ENCODE measurements at places on chromosomes 5 and 9. TPM values are rescaled to one million over a fixed set of nuclear protein-coding genes. Genes with fewer than 3 reads are reported as not detected.

The EIF4EBP3 gene
- 4.5 TPM for total RNA-seq

The C5orf52 gene
- total RNA-seq, result not detected

The GMCL2 gene
- total RNA-seq, result under 0.01 TPM

The ROR2 gene
- 4.5 TPM for total RNA-seq

The BARHL1 gene
- not detected for total RNA-seq

The C5orf58 gene
- not detected for total RNA-seq

The LTC4S gene
- 2.7 TPM for total RNA-seq

The SLC6A3 gene
- total RNA-seq, result 0.33 TPM

The TSSK1B gene
- 0.05 TPM for total RNA-seq

The CCNO gene
- total RNA-seq, result 0.14 TPM

The CAAP1 gene
- 28.2 TPM for total RNA-seq

DNA sequence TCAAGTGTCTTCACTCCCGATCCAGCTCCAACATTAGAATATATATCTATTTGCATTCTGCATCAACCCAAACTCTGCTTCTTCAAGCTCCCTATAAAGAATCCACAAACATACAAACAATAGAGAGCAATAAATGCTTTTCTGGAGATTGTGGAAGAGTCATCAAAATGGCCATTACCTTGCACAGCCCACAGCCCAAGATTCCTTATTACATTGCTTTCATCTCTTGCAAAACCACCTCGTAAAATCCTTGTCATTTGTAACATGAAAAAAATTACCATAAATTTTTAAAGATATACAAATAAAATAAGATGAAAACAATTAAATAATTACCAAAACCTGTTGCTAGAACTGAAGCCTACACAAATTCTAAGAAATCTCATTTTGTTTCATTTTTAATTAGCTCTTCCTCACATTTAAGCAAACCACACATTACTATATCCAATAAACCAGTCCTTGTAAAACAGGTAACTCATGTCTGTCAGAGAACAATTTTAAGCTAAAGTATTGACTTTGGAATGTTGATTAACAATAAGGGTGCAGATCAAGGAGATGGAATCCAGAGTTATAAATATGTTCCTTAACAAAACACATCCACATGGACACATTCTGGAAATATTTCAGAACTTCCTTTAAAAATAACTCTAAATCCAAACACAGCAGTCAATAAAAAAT, 7.1 kb downstream of the SPINK9 start:
- no peak for DNase-seq

DNA sequence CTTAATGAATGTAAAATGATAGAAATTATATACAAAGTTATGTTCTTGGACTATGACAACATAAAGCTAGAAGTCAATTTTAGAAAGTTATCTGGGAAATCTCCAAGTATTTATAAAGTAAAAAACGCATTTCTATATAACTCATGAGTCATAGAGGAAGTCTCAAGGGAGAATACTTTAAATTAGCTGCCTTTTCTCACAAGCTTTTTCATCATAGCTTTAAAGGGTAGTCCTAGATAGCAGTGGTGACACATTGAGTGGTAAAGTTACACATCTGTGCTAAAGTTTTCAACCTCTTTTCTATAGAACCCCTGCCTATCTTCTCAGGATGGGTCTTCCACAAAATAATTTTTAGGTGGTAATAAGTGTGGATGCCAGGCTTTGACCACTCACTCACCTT, 598.3 kb upstream of the FAM174A start:
- no peak for DNase-seq

GRCh38 chr9:108603141-108603540, 252.6 kb downstream of the ACTL7B start:
- peak; percentile 36 for DNase-seq

- no peak for DNase-seq
These were observed at the start of gene FBXL7 for GRCh38 chr5:15499528-15500324. Gene FBXL7 (plus strand): TSS chr5:15500180.

- DNase-seq, result no peak
These were observed 162.1 kb downstream of the TRPM3 start for GRCh38 chr9:70959366-70959765.

- no peak for DNase-seq
These were observed 354.8 kb downstream of the PDE4D start for GRCh38 chr5:59538750-59539121.

- DNase-seq, result no peak
These were observed 44.8 kb downstream of the MEGF10 start for GRCh38 chr5:127335381-127335780.

DNA sequence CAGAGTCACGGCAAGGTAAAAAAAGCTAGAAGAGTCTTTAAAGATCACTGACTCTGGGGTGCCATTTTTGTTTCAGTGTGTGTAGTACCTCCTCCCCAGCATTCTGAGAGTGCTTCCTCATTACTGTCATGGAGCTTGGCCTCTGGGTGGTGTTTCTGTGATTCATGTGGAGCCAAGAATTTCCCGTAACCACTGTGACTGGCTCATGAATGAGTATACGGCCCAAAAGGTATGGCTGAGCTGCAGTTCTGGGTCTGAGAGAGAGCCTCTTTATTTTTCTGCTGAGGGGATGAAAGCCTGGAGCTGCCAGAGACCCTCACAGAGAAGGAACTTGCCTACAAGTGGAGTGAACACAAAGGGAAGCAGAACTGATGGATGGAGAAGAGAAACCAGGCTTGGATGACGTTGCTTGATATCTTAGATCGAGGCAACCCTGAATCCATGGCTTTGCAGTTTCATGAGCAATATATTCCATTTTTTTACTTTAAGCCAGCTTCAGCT, 85.6 kb downstream of the PTTG1 start:
- DNase-seq, result no peak

DNA sequence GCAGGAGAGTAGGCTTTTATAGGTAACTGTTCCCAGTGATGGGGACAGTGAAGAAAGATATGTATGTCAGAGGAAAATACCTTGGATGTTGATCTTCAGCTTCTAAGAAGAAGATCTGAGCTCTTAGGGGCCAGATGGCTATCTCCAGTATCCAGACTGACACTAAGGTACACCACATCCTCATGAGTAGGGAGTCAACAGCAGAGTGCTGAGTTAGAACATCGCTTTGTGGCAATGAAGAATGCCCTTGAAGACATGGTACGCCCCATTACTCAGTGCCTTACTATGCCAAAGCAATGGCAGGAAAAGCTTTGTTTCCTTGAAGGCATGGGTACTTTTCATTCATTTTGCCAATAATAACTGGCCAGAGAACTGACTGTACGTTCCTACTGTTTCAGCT, 263.7 kb downstream of the CEMIP2 start:
- no peak for DNase-seq

DNA sequence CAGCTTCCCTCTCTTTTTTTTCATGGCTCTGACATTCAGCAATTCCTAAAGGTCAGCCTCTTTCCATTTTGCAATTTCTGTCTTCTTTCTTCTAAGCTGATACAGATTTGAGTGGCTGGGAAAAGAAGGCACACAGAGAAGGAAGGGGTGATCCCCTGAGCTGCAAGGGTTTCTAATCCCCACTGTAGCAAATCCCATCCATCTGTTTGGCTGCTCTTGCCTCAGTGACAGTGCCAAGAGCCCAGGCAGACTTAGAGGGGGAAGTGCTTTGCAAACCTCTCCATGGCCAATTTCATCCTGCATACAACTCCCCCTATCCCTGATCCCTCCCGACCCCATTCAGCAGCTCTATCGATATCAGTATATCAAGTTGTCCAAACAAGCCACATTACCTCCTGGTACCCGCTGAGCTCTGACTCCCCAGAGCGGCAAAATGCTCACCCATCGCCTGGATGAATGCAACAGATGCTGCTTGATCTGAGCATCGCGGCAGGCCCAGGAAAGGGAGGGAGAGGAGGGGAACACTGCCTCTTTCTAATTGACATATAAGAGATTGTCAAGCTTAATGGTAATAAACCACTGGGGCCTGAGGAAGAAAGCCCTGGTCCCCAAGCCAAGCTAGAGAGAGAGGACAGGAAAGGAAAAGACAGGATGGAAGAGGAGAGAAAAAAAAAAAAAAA, 268.9 kb downstream of the ASTN2 start:
- DNase-seq, result no peak

GRCh38 chr5:179875741-179876609, 17.4 kb upstream of the MRNIP start:
- no peak for DNase-seq

DNA sequence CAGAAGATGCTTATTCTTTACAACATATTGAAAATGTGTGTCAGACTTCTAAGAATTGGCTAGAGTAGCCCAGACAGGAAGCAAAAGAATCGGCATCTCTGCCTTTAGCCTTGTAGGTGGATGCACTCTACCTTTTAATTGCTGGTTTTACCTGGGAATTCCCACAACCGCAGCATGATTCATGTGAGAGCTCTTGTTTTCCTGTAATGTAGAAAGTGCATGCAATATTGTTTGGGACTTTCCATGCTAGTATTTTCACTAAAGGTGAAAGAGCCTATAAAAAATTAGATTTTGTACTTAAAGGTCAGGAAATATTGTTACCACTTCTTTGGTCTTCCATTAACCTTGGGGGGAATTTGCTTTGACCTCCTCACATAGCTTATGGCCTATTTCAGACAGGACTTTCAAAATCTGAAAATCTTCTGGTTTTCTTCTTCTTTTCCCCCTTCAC, 89.8 kb downstream of the NTRK2 start:
- DNase-seq, result no peak
